ENCODE measurements at places on chromosomes 2 and 18.

GRCh38 chr18:41569867-41570266 is 385.2 kb upstream of the PIK3C3 start:
- no peak for DNase-seq

DNA sequence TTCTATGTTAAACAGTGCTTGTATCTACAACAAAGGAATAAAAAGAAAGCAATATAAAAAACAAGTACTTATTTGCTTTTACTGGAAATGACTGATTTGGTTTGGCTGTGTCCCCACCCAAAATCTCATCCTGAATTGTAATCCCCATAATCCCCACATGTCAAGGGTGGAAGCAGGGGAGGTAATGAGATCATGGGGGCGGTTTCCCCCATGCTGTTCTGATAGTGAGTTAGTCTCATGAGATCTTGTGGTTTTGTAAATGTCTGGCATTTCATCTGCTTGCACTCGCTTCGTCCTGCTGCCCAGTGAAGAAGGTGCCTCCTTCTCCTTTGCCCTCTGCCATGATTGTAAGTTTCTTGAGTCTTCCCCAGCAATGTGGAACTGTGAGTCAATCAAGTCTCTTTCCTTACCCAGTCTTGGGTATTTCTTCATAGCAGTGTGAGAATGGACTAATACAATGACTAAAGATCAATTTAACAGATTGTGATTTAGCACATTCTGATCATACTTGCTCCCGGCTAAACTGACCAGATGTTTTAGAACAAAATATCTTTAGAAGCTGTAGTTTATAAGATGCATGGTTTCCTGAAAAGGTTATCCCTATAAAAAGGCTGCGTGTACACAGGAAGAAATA is 19.9 kb downstream of the PTH2R start:
- DNase-seq, result no peak

- DNase-seq, result no peak
Measured at GRCh38 chr18:45678850-45679249, 45.1 kb upstream of the SLC14A1 start.

DNA sequence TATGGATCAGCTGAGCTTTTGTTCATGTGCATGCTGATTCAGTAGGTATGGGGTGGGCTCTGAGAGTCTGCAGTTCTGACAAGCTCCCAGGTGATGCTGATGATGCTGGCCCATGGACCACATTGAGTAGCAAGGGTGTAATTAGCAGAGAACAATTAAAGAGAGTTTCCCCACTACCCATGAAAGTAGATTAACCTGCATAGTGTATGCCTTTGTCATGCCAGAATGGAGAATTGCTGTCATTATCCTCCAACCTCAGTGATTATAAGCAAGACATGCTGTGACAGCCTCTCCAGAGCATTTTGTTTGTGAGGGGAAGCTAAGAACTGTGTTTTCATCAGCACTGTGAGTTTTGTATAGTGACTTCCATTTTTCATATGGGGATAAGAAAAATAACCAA is 59.5 kb upstream of the LYPD1 start:
- no peak for DNase-seq

DNA sequence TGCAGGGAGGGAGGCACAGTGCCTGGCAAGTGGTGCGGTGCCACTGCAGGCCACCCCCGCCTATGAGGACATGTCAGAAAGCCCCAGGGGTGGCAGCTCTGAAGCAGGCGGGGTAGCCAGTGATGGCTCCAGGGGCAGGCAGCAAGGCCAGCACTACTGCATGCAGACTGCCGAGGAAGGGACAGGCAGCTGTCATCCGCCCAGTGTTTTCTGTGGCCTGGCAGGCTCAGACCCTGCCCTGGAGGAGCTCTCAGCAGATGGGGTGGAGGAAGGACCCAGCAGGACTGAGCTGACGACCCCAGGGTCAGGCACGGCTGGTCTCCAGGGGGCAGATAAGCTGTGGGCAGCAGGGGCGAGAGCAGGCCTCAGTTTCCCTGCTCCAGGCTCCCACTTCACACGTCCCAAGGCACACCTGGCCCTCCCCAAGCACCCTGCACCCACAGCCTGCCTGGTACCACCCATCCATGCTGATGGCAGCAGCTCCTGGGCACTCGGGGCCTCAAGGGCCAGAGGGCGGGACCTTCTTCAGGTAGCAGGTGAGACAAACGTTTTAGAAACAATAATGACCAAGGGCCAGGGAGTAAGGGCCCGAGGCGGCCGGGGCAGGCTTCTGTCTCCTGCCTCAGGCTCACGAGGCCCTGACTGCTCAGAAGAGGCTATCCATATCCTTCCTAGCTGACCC is 48.5 kb downstream of the HS6ST1 start:
- DNase-seq, result no peak

Measured in activated T-cell treated with anti-CD3 and anti-CD28 coated beads, Interleukin-2, amount 50 U/mL, for 4 hours (primary cell).